Activated CD4-positive, CD25-positive, alpha-beta regulatory T cell treated with anti-CD3 and anti-CD28 coated beads, Interleukin-2, amount 50 U/mL, for 16 hours (primary cell): ENCODE measurements at places on chromosomes 4 and X.

DNA sequence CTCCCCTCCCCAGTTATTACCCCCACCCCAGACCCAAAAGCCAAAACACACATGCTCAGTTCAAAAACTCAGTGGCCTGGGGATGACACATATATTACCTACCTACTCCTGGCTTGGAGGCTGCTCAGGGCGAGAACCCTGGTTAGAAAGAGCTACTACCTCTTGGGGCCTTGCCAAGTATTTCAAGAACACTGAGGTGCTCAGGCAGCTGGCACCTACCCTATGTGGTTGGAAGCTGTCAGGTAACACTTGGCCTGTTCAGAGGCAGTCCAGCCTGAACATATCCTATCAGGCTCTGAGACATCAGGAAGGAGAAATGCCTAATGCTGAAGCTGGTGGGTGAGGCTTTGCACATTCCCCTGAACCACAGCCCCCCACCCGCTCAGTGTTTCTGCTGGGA is 4.9 kb downstream of the BCAP31 start:
- no peak for DNase-seq

- DNase-seq, result no peak
These were observed 205.4 kb downstream of the SHROOM3 start for GRCh38 chr4:76640353-76640910.

DNA sequence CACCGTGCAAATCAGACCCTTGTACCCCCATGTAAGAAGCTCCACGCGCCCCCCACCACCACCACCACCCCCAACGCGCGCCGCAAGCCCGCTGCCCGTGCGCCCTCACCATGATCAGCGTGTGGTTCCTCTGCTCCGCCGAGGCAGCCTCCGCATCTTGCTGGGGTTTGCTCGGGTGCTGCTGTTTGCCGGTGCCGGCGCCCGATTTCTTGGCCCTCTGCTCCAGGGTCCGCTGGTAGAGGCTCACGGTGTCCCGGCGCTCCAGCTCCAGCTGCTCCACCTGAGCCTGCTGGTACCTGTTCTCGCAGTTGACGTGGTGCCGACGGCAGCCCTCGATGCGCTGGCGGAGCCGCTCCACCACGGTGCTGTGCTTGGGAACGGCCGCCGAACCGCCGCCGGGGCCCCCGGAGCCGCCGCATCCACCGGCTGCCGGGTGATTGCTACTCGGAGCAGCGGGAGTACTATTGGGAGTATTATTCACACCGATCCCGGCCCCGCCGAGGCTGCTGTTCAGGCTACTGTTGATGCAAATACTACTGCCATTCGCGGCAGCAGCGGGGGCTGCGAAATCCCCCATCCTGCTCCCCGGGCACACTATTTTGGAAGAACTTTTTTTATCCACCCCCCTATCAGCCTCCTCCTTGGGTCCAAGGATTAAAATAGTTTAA is 1.1 kb downstream of the MAML3 start:
- DNase-seq, result no peak

DNA sequence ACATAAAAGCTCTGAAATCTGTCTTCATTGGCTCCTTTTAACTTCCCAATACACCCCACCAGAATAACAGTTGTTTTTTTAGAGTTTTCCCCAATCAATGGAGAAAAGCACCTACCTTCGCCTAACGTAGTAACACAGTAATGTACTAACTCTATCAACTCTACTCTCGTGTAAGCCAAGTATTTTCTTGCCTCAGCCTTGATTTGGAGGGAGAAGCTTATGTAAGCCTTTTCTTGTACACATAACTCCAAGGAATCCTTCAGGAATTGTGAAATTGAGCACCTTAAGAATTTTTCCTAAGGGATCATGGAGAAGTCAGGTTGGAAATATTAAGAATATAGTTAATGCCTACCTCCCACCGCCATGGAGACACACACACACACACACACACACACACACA is 181.2 kb downstream of the RAPGEF2 start:
- no peak for DNase-seq

GRCh38 chrX:74535086-74535407 is 79.4 kb downstream of the RLIM start:
- DNase-seq, result no peak

GRCh38 chr4:36771411-36772153 is 473.0 kb upstream of the NWD2 start:
- no peak for DNase-seq

DNA sequence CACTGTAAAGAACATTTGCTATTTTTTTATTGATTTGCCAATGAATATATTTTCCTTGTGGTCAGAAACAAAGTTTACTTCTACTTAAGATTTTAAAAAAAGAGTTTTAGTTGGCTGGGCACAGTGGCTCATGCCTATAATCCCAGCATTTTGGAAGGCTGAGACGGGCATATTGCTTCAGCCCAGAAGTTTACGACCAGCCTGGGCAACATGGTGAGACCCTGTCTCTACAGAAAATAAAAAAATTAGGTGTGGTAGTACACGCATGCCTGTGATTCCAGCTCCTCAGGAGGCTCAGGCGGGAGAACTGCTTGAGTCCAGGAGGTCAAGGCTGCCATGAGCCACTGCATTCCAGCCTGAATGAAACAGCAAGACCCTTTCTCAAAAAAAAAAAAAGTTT is 36.8 kb downstream of the LRP2BP start:
- no peak for DNase-seq

DNA sequence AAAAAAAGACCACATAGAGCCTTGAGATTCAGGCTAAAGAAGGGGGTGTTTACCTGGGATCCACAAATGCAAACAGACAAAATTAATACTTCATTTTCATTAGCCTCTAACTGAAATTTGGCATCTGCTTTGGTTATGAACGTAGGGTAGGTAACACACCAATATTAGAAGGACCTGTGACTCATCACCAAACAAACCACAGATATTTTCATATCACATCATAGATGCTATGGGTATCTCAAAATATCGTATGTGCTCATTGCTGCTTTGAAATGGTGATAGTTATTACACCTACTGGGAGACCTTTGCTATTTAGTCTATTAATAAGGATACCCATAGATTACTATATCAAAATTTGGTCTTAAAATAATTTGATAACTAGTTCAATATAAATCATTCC is 180.6 kb upstream of the MAP3K15 start:
- no peak for DNase-seq

- no peak for DNase-seq
These were observed 31.5 kb downstream of the F8 start for GRCh38 chrX:154991039-154991438.

- DNase-seq, result peak; percentile 2
These were observed 339 bp downstream of the CUL4B start for GRCh38 chrX:120560405-120560841.

- no peak for DNase-seq
These were observed 78.2 kb downstream of the SH3BGRL start for GRCh38 chrX:81280148-81280547.

DNA sequence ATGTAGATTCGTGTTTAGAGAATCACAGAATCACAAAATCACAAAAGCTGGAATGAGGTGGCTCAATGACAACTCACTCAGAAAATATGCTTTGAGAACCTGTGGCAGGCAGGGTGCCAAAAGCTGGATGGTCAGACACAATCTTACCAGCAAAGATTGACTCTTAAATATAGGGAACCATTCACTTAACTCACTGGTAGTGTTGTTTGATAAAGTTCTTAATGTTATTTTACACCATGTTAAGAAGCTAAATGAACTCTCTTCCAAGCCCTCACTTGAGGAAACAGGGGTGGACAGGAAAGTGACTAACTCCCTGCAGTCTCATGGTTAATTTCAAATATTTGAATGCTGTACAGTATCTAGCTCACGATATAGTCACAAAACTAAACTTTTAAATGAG is 5.7 kb upstream of the SCOC start:
- DNase-seq, result no peak

- no peak for DNase-seq
These were observed 36.7 kb upstream of the GUCY1A1 start for GRCh38 chr4:155629956-155630355.

- no peak for DNase-seq
These were observed 823.8 kb downstream of the CCSER1 start for GRCh38 chr4:90951037-90951436.

GRCh38 chrX:39720945-39721344 is 376.8 kb downstream of the BCOR start:
- DNase-seq, result no peak

- DNase-seq, result no peak
These were observed 27.6 kb downstream of the WDR44 start for GRCh38 chrX:118373538-118373937.

DNA sequence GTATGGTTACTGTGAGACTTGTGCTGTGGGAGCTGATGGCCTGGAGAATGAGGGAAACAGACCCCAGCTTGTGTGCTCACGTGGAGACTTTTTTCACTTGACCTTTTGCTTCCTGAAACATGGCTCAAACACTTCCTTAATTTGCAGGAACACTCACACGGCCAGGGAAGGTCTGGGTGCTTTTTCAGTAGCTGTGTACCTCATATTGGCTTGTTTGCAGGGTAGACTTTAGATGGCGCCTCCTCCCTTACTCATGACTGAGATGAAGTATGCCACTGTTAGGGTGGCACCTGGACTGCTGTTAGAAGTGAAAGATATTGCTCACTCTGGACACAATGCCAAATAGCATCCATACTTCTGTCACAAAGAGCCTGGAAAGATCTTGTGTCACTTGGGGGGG is 75.7 kb upstream of the WDR1 start:
- no peak for DNase-seq
